ENCODE measurements at places on chromosomes 1 and 21.

GRCh38 chr1:19402031-19402813 lies 83.1 kb downstream of the CAPZB start:
- no peak for DNase-seq

- DNase-seq, result no peak
Measured at GRCh38 chr1:234702342-234703000, 92.5 kb upstream of the IRF2BP2 start.

DNA sequence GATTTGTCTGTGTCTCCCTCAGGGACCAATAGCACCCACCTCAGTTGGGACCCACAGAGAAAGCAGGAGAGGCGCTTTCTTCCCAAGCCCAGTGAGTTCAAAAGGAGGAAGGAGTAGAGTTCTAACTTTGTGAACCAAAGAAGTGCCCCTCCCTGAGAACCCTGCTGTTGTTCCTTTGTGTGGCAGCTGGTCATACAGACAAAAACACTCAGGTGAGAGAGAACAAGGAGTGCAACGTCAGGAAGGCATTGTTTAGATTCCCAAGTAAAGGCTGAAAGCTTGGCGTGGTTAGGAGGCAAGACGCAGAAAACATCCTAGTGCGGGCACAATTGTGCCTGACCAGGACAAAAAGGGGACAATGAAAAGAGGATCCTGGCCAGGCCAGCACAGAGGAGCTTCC lies 654.6 kb downstream of the KIF26B start:
- DNase-seq, result no peak

DNA sequence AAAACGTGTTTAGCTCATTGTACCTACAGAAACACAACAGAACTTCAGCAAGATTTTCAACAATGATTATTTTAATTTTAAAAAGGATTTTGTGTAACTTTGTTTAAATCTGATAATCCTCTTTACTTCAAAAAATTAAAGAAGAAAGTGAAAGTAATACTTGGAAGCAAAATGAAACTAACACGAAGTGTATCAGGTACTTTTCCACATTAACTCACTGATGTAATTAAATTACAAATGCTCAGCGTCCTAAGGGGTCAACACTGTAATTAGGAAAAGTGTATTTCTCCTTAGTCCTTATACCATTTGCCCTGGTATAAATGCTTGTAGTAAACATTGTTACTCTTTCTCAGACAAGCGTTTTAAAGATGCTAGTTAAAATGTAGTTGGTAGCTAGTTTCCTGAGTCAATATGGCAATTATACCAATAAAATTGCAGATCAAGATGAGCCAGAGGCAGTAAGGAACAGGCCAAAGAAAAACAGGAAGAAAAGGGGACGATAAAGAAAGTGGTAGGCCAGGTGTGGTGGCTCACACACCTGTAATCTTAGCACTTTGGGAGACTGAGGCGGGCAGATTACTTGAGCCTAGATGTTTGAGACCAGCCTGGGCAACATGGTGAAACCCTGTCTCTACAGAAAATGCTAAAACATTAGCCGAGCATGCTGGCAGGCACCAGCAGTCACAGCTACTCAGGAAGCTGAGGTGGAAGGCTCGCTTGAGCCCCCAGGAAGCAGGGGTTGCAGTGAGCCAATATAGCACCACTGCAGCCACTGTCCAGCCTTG lies 553.0 kb downstream of the SMYD3 start:
- DNase-seq, result peak; percentile 42

- DNase-seq, result no peak
Measured at GRCh38 chr1:5849550-5849949, 142.7 kb downstream of the NPHP4 start.

DNA sequence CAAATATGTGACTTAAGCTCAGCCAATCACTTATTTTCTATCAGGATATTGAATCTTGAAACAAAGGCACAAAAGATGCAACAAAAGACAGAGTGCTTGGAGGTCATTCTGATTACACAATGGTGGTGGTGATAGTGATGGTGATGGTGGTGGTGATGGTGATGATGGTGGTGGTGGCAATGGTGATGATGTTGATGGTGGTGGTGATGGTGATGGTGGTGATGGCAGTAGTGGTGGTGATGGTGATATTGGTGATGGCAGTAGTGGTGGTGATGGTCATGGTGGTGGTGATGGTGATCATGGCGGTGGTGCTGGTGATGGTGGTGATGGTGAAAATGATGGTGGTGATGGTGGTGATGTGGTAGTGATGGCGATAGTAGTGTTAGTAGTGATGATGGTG lies 21.9 kb upstream of the TNR start:
- no peak for DNase-seq

Measured in GM13976 (cell line).